ENCODE measurements at places on chromosomes 2 and 18.

DNA sequence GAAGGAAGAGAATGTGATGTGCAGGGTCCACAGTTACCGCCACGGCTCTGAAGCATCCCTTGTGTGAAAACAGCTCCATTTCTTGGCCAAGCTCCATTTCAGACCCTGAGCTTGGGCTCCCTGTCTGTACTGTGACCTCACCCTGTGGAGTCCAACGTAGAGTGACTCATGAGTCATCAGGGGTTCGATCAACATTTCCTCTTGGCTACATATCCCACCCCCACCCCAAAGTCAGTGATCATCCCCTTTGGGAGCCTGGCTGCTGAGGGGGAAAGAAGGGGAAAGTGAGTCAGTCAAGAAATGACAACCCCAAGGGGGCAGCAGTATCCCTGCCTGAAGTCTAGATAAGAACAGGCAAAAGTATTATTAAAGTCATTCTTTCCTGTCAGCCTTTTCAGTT, 62.2 kb downstream of the PAPOLG start:
- peak; percentile 10 for DNase-seq

- no peak for DNase-seq
Observed at GRCh38 chr2:7363906-7364305, 446.7 kb downstream of the RNF144A start.

- no peak for DNase-seq
Observed at GRCh38 chr2:106866641-106867040, 19.3 kb downstream of the ST6GAL2 start.

- peak; percentile 90 for DNase-seq
Observed at GRCh38 chr18:62877411-62878221, 162.3 kb downstream of the PHLPP1 start.

DNA sequence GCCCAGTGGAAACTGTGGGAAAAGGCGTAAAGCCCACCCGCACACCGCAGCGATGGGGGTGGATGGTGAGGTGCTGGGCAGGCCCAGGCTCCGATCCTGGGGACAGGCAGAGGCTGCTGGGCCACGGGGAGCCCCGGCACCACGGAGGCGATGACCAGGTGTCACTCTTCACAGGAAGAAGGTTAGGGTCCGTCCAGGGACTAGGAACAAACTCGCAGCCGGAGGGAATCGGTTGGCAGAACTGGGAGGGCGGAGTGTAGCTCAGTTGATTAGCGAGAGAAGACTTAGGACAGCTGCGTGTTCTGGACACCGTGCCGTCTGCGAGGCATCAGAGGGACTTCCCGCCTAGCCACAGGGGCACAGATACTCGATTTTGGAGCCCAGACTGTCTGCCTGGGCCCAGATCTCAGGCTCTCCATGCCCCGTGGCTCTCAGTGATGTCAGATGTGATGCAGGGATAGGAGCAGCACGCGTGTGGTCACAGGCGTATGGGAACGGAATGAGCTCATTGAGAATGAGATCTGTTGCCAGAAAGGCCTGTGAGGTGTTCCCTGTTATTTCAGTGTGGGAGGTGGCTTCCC, 16.1 kb upstream of the ALLC start:
- no peak for DNase-seq

- no peak for DNase-seq
Observed at GRCh38 chr18:75818383-75818782, 390.9 kb upstream of the SMIM21 start.

DNA sequence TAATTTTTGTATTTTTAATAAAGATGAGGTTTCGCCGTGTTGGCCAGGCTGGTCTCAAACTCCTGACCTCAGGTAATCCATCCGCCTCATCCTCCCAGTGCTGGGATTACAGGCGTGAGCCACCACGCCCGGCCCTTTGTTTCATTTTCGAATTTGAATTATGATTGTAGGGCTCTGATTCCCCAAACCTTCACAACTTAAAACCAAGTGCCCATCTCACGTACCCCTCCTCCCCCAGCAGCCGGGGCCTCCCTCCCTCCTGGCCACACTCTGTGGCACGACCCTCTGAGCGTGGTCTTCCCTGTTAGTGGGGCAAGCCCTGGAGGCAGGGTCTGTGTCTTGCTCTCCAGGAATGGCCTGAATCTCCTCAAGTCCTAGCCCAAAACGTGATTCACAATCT, 166.5 kb downstream of the ASB1 start:
- DNase-seq, result no peak

- no peak for DNase-seq
Observed at GRCh38 chr2:104812286-104812685, 41.6 kb upstream of the POU3F3 start.

DNA sequence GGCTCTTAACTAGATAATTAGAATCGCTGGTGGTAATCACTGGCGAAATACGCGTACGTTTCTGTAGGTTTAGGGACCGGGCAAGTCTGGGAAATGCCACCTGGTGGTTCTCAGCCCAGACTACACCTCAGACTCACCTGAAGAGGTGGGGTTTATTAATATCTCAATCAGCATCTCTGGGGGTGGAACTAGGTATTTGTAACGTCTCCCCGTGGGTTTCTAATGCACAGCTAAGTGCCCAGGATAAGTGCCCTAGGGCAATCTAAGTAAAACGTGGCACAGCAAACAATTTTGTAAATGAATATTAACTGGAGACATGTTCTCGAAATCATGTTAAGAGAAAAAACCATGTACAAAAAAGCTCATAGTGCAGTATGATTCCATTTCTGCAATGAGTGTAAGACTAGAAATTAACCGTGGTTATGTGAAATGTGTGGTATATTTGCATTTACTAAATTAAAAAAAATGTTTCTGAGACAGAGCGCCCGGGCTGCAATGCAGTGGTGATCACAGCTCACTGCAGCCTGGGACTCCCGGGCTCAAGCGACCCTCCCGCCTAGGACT, 760 bp upstream of the CNOT11 start:
- DNase-seq, result peak; percentile 2
